ENCODE measurements at places on chromosomes 12 and 14. TPM values are rescaled to one million over a fixed set of nuclear protein-coding genes. Genes with fewer than 3 reads are reported as not detected.

The FRMD6 gene
- 110 TPM for total RNA-seq

The KRT82 gene
- not detected for total RNA-seq

The POU6F1 gene
- total RNA-seq: 9.2 TPM

The CPM gene
- 35.0 TPM for total RNA-seq

The SYCP3 gene
- total RNA-seq: not detected

The RHEBL1 gene
- total RNA-seq: 1.6 TPM

The CLEC4C gene
- not detected for total RNA-seq
